ENCODE measurements at places on chromosomes 5 and 9. TPM values are rescaled to one million over a fixed set of nuclear protein-coding genes. Genes with fewer than 3 reads are reported as not detected.
A peak's percentile ranks its signal among the peaks of the same experiment; 100 is the strongest.

- DNase-seq = no peak
Observed at GRCh38 chr5:102901424-102902134, 146.5 kb downstream of the PAM start.

- DNase-seq = peak; percentile 57
Observed at GRCh38 chr5:172106511-172107356, 81.3 kb downstream of the STK10 start.

GRCh38 chr9:28909526-28909925 lies 1336.2 kb upstream of the C9orf72 start:
- no peak for DNase-seq

DNA sequence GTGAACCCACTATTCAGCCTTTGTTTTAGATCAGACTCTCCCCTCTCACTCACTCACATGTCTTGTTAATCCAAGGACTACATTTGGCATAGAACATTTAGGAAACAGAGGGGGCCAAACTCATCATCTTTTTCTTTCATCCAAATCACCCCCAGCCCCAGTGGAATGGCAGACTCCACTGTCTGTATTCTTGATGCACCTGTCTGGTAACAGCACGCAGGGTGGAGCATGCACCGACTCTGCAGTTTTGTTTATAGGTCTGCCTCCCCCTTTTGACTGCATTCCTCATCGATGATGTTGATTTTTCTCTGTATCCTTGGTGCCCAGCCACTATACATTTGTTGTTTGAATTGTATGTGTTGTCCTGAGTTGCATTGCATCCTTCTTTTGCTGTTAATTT lies 66.0 kb downstream of the ANGPTL2 start:
- DNase-seq = no peak

DNA sequence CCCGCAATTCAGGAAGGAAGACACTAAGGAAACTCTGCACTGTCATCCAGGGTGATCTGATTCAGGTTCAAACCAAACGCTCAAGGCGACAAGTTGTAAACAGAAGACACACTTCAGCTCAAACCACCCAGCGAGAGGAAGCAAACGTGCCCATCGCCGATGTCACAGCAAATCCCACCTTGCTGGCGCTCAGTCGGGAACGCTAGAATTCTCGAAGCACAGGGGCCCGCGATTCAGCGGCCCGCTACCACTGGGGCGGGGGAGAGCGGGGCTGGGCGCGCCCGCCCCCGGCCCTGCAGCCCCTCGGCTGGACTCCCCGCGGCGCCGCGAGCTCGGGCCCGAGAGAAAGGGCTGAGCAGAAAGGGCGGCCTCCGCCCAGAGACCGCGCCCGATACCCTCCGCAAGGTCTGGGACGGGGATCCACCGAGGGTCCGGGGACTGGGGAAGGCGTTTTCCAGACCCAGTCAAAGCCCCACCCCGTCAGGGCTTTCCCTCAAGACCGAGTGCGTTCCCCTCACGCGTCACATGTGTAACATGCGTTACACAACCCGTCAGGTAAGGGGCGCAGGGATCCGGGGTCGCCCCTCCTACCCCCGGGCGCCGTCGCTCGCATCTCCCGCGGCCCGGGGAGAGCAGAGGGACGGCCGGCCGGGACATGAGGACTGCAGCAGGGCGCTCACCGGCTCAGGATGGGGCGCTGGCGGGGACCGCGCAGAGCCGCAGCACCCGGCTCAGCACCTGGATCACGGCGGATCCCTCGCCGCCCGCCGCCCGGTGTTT lies 469 bp downstream of the AGTPBP1 start:
- DNase-seq = no peak

GRCh38 chr5:149526845-149527590 lies 24.2 kb downstream of the CSNK1A1 start:
- no peak for DNase-seq

- no peak for DNase-seq
Observed at GRCh38 chr5:133782736-133783135, 170.4 kb upstream of the FSTL4 start.

GRCh38 chr5:94693845-94694370 lies 75.4 kb downstream of the SLF1 start:
- no peak for DNase-seq

DNA sequence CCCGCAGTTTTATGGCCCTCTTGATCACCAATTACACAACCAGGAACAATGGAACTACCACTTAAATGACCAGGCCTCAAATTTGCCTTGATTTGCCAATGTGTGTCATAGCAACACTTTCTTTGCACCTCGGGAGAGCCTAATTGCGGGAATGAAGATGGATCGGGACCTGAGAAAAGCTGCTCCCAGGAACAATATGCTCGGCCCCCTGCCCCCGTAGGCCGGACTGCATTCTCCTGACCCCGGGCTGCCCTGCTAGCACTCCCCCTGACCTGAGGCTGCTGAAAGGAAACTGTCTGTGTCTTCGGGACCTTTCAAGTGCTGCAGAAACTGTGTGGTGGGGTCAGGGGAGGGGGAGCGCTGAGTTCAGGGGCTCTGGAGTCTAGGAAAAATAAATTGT lies 294.3 kb upstream of the IRX1 start:
- no peak for DNase-seq

DNA sequence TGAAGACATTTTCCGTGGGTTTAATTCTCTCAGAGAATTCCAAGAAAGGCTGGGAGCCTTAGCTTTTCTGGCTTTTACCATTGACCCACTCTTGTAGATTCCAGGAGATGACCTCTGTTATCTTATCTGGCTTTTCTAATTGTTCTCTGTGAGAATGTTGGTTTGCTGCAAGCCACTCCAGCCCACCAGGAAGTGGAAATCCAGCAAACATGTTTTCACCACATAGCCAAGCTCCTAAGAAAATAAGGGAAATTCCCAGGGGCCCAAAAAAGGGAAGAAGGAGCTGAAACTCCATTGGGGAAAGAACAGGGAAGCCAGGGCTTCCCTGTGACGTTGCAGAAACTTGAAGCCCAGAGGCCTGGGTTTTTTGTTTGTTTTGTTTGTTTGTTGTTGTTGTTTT lies 19.7 kb downstream of the GPR107 start:
- DNase-seq = no peak

DNA sequence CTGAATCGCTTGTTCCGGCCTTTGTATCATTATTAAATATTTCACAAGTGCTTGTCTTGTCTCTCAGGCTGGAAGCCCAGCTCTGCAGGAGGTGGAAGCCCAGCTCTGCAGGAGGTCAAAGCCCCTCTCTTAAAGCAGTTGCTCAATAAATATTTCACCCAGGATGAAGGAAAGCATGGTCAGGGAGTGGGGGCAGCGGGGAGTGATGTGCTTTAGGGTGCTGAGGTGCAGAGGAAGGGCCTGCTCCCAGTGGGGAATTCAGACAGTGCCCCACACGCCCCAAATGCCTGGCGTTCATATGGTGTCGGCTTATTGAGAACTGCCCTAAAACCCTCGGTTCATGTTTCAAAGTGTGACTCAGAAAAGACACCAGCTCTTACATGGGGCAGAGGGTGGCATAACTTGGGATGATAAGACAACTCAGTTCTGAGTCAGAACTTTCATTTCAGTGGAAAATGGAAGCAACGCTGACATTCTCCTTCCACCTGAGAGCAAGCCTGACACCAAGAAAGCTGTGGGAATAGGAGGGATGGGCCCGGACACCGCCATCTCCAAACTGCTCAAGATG lies 114.3 kb upstream of the DAP start:
- no peak for DNase-seq

GRCh38 chr5:149596712-149597111 lies 15.4 kb downstream of the ARHGEF37 start:
- no peak for DNase-seq

DNA sequence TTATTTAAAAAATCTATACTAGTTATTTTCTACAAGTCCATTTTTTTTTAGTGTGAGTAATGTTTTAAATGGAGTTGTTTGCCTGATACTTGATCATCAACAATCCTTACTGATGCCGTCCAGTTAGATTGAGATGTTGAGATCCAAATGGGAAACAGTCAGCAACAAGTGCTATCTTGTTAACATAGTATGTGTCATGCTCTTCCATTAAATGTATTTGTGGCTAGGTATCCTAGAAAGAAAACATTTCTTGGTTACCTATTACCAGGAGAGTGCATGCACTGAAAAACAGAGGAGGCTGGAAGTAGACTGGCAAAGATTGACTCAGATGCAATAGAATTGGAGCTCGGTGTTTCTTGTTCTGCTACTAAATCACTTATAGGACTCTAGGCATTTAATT lies 123.4 kb upstream of the MAN2A1 start:
- DNase-seq = no peak

GRCh38 chr5:100841358-100842076 lies 61.6 kb downstream of the ST8SIA4 start:
- no peak for DNase-seq

DNA sequence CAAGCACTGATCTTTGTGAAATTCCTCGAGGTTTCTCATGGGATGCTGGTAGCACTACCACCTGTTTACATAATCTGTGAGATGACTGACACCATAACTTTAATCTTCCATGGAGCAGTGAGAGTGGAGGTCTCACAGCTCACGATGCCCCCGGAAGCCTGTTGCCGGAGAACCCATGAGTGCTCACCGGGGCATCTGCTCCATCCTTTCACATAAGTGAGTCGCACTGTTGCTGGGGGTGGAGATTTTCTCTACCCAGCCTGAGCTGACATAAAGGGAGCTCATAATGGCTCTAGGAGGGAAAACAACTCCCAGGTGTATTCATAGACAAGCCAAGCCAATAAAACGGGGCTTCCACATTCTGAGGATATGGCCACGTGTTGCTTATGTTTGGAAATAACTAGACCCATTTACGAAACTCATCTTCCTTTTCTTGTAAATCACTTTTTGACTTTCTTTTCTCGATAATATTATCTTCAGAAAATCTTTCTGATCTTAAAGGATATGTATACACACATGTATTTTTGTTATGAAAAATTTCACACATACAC lies 11.2 kb upstream of the GFPT2 start:
- no peak for DNase-seq

GRCh38 chr5:172276214-172276613 lies 7.3 kb downstream of the UBTD2 start:
- no peak for DNase-seq

DNA sequence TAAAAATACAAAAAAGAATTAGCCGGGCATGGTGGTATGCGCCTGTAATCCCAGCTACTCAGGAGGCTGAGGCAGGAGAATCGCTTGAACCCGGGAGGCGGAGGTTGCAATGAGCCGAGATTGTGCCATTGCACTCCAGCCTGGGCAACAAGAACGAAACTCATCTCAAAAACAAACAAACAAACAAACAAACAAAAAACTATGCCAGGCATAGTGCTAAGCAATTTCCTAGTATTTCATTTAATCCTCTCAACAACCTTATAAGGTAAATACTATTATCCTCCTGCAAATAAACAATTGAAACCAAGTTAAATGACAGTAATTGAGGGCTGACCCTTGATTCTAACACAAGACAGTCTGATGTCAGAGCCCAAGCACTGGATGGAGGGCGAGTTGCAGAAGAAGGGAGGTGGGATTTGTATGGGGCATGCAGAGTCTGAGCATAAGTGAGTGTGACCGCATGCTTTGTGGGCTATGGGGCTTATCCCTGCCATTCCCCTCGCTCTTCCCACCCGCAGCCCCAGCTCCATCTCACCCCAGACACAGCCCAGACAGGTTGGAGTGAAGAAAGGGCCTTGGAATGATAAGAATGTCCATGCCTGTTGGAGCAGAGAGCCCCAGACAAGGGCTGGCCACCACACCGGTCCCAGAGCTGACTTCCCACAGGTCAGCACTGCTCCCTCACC lies 24.3 kb upstream of the RPS14 start:
- no peak for DNase-seq

DNA sequence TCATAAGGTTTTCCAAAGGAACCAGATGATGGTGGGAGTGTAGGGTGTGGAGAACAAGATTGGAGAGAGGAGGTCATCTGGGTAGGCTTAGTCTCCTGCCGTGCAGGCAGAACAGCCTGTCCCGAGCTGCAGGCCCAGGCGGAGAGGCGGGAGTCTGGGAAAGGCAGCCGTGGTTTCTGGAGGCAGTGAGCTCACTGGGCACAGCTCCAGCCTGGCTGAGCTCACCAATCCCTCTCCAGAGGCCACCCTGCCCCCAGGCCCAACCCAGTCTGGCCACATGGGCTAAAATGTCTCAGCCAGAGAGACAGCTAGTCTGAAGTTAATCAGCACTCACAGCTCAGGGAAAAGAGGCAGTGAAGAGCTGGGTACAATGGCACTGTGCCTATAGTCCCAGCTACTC lies 12.3 kb downstream of the P4HA2 start:
- DNase-seq = peak; percentile 97

DNA sequence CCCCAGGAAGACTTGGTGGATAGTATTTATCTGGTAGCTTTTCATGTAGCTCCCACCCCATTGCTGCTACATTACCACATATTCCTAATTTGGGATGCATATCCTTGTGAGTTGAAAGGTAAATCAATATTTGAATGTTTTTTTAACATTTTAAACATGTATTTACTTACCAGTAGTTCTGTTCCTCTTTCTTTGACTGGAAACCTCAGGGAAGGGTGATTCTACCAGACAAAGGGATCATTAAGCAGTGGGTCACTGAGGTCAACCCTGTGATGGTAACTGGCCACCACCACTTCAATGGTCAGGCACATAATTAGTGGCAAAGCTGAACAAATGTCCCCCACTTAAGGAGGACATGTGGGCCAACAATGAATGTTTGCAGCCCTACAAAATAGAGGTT lies 27.2 kb upstream of the KLF9 start:
- no peak for DNase-seq

- DNase-seq = no peak
Observed at GRCh38 chr9:87580941-87581438, 83.3 kb downstream of the DAPK1 start.

DNA sequence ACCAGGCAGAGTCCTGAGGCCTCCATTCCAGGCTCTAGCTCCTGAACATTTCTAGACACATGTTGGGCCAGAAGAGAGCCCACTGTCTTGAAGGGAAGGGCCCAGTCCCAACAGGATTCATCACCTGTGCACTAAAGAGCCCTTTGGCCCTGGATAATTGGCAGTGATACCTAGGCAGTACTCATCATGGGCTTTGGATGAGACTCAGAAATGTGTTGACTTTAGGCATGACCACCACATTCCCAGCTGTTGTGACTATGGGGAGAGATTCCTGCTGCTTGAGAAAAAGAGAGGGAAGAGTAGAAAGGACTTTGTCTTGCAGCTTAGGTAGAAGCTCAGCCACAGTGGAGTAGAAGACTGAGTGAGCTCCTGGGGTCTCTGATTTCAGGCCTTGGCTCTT lies 138.4 kb upstream of the DAPK1 start:
- no peak for DNase-seq

The WWC1 gene
- total RNA-seq = not detected

The GPR150 gene
- total RNA-seq = 0.29 TPM

The PHF24 gene
- not detected for total RNA-seq

The HTR4 gene
- total RNA-seq = 0.24 TPM

The TXNDC15 gene
- 21.1 TPM for total RNA-seq

The PCDHAC2 gene
- total RNA-seq = 0.11 TPM

The ANKRD31 gene
- 0.11 TPM for total RNA-seq

The ARPC5L gene
- 54.9 TPM for total RNA-seq

The SPATA9 gene
- total RNA-seq = 0.22 TPM

The IL9 gene
- not detected for total RNA-seq

The PRRC1 gene
- total RNA-seq = 14.0 TPM

The SLC6A3 gene
- not detected for total RNA-seq

The LCN6 gene
- 0.44 TPM for total RNA-seq

The CARTPT gene
- not detected for total RNA-seq

The FOXD4 gene
- total RNA-seq = 0.20 TPM

The NHP2 gene
- 104 TPM for total RNA-seq
